ENCODE measurements at places on chromosomes 4 and X. TPM values are rescaled to one million over a fixed set of nuclear protein-coding genes. Genes with fewer than 3 reads are reported as not detected.

Gene ATP1B4
- total RNA-seq: not detected

Gene RS1
- total RNA-seq: not detected

Gene TRO
- total RNA-seq: 53.7 TPM

Gene CFI
- not detected for total RNA-seq

Gene F9
- total RNA-seq: not detected

Gene NR3C2
- total RNA-seq: 0.22 TPM

Gene WDR44
- 38.1 TPM for total RNA-seq

Measured in H7 (cell line).